Fibroblast of the conjunctiva (primary cell): ENCODE measurements at places on chromosomes 6 and 20.

DNA sequence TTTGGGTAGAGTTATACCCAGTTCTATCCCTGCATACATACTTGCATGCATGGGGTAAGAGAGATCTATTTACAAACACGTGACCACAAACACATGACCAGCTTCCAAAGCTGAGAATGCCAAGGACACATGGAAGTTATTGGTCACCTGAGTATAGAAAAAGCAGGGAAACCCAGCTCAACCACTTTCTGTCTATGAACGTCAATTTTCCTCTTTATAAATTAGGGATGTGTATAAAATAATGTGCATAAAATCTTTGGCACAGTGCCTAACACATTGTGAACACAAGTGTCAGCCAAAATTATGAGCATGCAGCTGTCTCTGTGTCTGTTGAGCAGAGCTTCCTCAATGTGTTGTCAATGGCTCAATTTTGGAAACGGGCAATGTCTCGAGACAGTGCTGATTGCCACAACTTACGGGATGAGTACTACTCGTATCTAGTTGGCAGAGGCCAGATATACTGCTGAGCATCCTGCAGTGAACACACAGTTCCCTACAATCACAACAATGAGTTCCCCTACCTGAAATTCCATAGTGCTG lies 44.9 kb downstream of the TPD52L1 start:
- DNase-seq = no peak

DNA sequence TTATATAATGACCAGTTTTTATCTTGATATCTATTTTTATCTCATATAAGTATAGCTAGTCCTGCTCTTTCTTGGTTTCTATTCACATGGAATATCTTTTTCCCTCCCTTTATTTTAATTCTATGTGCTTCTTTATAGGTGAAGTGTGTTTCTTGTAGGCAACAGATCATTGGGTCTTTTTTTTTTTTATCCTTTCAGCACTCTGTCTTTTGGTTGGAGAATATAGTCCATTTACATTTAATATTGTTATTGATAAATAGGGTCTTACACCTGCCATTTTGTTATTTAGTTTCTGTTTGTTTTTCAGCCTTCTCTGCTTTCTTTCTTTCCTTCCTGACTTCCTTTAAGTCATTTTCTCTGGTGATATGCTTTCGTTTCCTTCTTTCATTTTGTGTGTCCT lies 22.2 kb upstream of the LAMA2 start:
- no peak for DNase-seq

DNA sequence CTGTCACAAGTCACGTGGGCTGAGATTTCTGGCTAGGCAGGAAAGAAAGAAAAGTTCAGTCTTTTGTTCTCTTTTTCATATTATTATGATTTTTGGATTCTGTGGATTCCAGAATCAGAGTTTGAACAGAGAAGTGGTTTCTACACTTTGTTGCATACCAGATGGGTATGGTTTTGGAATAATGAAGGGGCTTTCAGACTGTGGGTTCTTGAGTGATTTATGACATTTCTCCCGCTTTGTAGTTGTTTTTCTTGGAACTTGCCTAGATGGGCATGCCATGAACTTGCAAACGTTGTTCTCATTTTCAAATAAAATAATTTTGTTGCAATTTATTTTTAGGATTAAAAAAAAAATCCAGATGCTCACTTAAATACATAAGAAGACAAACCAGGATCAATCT lies 34.4 kb downstream of the CBFA2T2 start:
- DNase-seq = no peak

GRCh38 chr20:11128220-11128718 lies 454.5 kb upstream of the JAG1 start:
- peak; percentile 41 for DNase-seq

- DNase-seq = peak; percentile 49
Observed at GRCh38 chr6:11263291-11263775, 30.9 kb upstream of the NEDD9 start.

- no peak for DNase-seq
Observed at GRCh38 chr6:122678841-122679240, 68.6 kb downstream of the PKIB start.

DNA sequence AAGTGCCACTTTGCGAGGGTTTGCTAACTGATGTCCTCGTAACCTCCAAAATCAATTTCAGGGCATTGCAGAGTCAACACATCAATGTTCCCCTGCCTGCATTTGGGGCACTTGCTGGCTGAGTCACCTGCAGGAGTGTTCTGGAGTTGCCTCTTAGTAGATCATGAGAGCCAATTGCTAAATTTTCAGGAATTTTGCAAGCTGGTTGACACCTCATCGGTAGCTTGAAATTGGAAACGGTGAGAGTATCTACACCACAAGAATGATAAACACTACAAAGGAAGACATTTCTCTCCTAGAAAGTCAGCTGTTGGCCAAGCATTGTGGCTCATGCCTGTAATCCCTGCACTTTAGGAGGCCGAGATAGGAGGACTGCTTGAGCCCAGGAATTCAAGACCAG lies 10.8 kb upstream of the BFSP1 start:
- DNase-seq = no peak

GRCh38 chr6:136989571-136990241 lies 55.1 kb downstream of the IL20RA start:
- DNase-seq = no peak

DNA sequence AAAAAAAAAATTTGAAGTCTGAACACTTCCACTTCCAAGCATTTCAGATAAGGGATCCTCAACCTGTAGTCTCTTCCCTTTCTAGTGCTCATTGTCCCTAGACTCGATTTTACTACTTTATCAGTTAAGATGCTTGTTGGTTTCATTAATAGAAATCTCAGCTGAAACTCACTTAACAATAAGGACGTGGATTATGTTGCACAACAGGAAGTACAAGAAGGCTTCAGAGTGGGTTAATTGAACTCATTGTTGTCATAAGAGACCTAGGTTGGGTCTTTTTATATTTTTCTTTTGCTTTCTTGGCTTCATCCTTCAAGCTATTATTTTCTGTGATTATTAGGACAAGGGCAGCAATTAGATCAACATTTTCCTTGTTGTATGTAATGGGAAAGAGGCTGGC lies 175.2 kb downstream of the CDKAL1 start:
- DNase-seq = no peak

DNA sequence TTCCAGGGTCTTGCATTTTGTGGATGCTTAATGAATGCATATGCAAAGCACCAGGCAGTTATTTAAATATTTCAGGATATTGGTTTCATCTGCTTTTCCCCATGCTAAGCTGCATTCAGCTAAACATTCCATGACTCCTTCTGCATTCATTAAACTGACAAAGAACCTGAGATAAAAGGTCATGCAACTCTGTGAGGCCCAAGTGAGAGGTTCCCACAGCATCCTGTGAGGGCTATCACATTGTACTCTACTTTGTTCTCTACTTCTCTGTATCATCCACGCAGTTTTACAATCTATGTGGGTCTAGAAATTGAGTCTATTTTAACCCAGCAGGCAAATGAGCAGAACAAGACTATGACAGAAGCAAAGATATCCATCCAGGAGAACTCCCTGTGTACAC lies 86.4 kb upstream of the PRSS16 start:
- DNase-seq = no peak
